ENCODE measurements at places on chromosomes 12 and 14.

GRCh38 chr14:89430391-89431236 lies 13.6 kb upstream of the FOXN3 start:
- DNase-seq = no peak

GRCh38 chr12:92295523-92295922 lies 149.9 kb upstream of the BTG1 start:
- no peak for DNase-seq

- DNase-seq = no peak
Measured at GRCh38 chr12:10339053-10339840, 31.6 kb downstream of the KLRD1 start.

DNA sequence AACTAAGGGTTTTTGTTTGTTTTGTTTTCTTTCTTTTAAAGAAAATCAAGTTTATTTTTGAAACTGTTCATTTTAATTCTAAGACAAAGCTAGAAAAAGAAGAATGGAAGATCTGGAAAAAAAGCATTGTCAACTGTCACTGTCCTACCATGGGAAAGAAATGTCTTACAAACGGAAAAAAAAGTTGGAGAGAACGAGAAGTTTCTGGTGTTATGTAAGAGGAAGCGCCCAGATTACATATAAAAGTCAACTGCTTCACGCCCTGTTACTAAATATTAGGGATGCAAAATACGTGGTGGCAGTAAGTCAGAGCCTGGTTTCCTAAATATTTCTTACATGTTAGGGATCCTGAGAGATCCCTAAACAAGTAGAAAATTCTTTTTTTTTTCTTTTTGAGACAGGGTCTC lies 14.3 kb upstream of the FBXL14 start:
- no peak for DNase-seq

DNA sequence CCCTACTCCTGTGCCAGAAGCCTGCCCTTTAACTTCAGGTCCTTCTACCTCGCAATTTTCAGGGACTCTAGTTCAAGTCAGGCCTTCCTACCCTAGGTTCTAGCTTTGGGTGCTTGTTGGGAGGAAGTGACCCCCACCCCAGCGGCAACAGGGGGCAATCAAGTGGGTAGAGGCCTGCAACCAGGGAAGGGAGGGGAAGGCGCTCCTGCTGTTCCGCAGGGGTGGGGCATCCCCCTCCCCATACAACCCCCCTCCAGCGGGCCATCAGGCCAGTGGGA lies 204 bp upstream of the PRPH start:
- DNase-seq = no peak

- DNase-seq = no peak
Measured at GRCh38 chr14:21003788-21004346, 4.8 kb downstream of the SLC39A2 start.

- no peak for DNase-seq
Measured at GRCh38 chr12:22447223-22447622, 97.1 kb downstream of the C2CD5 start.

- no peak for DNase-seq
Measured at GRCh38 chr14:103892247-103892646, 36.0 kb upstream of the TDRD9 start.

DNA sequence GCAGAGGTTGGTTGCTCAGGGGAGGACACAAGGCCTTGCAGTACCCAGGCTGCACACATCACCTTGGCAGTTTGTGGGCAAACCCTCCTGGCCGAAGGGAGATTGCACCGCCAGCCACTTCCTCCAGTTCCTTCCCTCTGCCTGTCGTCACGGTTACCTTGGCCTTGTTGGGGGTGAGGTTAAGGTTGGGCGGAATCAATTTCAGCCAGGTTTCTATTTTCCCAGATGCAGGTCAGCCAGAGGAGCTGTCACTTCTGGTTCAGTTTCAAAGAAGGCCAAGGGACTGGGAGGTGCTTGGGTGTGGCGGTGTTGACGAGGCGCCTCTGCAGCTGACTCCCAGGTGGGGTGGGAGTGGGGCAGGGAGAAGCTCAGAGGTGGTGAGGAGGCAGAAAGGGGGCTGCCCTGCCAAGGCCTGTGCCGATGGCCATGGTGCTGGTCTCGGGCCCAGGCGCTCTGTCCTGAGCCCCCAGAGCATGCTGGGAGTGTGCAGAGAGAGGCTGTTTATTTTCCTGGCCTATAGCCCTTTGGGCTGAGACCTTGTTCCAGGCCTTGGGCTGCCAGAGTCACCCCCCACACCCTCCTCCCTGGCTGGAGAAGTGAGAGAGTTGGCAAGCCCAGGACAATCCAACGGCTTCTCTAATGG lies 31.4 kb downstream of the JDP2 start:
- DNase-seq = no peak

DNA sequence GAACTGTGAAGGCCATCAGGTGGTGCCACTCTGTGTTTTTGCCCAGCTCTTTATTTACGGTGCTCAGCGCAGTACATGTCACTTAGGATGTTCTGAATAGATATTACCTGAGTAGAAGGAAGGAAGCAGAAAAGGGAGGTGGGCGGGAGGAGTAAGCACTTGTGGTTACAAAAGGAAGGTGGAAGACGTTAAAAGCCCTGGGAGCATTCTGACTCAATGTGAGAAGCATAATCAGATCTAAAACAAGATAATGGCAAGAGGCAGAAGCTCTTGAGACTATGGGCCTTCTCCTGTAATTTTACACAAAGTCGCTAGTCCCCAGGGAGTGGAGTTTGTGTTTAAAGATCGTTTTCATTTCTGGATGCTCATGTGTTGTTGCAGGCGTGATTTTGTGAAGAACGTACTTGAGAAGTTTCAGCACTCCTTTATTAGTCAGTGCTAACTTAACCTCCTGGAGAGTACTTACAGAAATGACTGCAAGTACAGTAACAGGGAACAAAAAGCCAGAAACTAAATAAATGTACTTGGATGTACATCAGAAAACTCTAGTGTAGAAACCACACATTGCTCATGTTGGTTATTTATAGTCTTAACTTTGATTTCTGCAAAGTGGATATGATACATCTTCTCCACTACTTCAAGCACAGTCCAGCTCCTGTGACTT lies 1523.5 kb downstream of the AACS start:
- DNase-seq = no peak

GRCh38 chr12:14572401-14572800 lies 4.7 kb upstream of the PLBD1 start:
- no peak for DNase-seq

GRCh38 chr12:124191024-124191359 lies 103.9 kb upstream of the RFLNA start:
- DNase-seq = no peak

- DNase-seq = no peak
Measured at GRCh38 chr14:93780813-93781400, 7.4 kb downstream of the PRIMA1 start.

- DNase-seq = no peak
Measured at GRCh38 chr14:65422088-65422834, 9.7 kb downstream of the FUT8 start.

DNA sequence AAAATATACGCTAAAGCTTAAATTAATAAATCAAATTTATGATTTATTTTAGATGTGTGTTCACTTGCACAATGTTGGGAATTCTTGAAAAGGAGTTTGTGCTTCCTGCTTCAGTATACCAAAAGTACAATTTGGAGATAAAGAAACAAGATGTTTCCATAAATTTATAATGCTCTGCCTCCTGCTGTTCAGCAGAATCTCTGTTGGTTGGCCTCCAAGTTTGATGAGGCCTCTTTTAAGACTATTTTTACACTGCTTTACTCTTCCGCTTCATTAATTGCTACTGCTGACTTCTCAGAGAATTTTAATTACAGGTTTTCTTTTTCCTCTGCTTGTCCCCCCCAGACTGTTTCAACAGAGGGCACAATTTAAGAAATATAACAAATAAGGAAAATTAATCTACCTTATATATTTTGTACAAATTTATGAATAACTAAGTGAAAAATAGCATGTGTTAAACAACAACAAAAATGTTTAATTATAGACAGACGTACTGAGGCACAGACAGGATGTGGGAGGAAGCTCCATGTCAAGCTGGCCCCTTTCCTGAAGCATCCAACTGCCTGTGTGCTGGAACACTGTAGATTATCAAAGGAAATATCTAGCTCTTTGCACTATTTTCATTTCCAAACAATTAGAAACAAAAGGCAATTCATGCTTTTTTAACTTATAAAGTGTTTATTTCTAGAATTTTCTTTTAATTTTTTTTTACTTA lies 83.9 kb downstream of the PIK3C2G start:
- no peak for DNase-seq

GRCh38 chr14:49206828-49207227 lies 379.4 kb downstream of the RPS29 start:
- no peak for DNase-seq

DNA sequence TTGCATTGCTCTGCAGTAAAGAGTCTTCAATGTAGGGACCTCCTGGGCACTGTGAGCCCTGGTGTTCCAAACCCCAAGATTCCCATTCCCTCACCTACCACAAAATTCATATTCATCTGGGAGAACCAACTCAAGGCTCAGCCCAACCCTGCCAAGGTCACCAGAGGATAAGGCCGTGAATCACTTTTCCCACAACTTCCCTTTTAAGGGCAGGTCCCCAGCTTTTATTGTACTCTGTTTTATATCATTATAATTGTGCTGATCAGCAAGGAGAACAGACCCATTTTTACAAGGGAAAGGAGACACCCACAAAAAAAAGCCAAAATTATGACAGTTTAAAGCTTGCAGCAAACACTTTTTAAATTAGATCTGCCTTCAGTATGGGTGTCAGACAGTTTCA lies 363.0 kb upstream of the FKBP4 start:
- DNase-seq = no peak

DNA sequence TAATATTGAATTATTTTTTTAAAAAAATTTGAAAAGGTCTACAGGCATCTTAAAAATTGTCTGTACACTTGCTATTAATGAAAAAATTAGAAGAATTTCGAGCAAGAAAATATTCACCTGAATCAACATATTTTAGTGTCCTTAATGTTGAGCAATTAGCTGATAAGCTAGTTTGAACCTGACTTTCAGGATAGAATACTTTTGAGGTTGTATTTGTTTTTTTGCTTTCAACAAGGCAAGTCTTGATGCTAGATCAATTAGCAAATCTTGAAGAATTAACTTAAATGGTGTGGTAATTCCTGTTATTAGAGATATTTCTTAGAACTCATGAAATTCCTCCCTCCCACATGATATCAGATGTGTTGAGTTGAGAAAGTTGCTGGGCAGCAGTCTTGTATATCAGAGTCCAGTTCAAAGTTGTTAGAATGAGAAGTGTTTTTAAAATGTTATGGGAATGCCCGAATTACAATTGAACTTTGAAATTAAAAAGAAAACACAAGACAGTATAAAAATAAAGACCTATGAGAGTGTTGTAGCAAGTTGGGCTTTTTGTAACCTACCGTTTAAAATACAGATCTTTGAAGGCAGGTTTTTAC lies 119.2 kb downstream of the TRMT5 start:
- no peak for DNase-seq

- DNase-seq = no peak
Measured at GRCh38 chr14:100422556-100423316, 99.6 kb downstream of the SLC25A47 start.

- DNase-seq = no peak
Measured at GRCh38 chr12:104526320-104526719, 69.6 kb downstream of the CHST11 start.

DNA sequence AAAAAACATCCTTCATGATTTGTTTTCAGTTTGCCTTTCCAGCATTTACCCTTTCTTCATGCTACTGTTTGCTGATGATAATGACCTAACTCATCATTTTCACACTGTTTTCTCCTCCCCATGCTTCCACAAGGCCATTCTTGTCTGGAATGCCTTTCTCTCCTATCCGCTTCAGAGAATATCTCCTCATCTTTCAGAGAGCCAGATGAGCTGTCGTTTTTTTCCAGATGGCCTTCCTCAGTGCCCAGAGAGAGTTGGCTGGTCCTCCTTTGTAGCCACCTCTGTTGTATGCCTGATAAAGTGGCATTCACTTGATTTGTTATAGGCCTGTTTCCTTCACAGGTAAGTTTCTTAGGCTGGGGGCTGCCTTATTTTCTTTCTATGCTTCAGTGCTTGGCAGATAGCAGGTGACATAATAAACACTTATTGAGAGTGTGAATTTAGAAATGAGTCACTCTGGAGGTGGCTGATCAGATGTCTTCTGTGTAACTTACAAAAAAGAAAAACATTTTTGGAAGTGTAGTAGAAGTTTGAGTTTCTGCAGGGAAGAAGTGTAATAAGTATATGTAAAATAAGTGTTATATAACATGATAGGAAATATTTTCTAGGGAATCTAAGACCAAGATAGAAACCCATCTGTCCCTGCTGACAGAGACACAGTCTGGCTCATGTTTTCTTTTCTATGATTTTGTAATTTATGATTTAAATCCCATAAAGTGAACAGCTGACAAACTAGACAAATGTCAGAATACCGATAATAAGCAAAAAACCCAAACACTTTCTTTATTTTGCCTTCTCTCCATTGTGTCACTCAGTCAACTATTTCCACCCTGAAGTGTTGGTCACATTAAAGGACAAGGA lies 174.5 kb downstream of the DACT1 start:
- no peak for DNase-seq

- DNase-seq = no peak
Measured at GRCh38 chr12:128909653-128910052, 56.4 kb downstream of the GLT1D1 start.

DNA sequence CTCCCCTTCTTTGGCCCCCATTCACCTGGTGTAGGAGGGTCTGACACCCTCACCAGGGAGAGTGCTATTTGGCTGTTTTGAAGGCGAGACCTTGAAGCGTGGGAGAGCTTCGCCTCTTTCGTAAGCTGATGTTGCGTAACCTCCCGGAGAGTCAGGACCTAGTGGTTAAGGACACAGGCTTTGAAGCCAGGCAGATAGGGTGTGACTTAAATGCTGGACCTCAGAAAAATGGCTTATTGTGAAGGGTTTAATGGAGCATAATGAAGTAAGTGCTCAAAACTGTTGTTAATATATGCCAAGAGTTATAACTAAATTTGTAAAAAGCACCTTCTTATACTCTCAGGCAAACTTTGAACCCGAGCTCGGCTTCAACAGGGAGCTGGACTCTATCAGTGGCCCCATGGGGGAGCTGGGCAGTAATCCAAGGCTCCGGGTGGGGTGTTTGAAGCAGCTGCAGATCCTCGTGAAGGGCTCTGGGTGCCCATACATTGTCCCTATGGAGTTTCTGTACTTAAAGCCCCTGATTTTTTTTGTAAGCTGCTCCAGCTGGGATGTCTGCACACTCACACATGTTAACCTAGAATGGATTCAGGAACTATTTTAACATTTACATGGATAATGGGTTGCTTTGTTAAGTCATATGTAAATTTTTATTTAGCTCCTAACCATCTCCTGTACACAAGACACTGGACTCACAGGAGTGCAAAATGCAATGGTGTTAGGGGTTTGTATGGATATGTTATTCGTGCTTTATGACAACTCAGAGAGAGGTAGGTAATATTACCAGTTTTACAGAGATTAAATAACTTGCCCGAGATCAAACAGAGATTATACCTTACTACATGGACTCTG lies 26.0 kb downstream of the PPFIBP1 start:
- no peak for DNase-seq

DNA sequence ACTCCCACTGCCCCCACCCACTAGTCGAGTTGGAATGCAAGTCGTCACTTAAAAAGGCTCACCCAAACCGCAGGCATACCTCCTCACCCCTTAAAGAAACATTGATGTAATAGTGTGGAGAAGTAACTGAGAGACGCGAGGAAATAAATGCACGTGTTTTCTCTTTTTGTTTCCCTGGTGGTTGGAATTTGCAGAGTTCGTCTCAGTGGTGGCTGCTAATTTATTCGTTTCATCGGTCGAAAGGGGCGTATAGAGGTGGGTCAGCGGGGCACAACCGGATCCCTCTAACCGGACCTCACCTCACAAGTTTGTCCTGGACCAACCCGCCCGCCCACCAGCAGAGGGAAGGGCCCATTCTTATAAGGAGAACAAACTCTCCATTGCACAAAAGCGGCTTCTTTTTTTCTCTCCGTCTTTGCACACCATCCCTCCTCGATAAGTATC lies 5.0 kb upstream of the NPAS3 start:
- no peak for DNase-seq

GRCh38 chr14:102154821-102155549 lies 15.3 kb downstream of the WDR20 start:
- DNase-seq = no peak
